ENCODE measurements at places on chromosomes 7 and 10.
A peak's percentile ranks its signal among the peaks of the same experiment; 100 is the strongest.

- DNase-seq, result peak; percentile 84
These were observed 43.7 kb downstream of the CPVL start for GRCh38 chr7:29102558-29103151.

- no peak for DNase-seq
These were observed 564.6 kb downstream of the GALNT17 start for GRCh38 chr7:71696511-71696910.

GRCh38 chr7:89837515-89837914 is 316.8 kb upstream of the STEAP1 start:
- DNase-seq, result no peak

- peak; percentile 39 for DNase-seq
These were observed 10.0 kb upstream of the EMX2 start for GRCh38 chr10:117532451-117533107.

GRCh38 chr10:13233358-13233757 is 816 bp downstream of the UCMA start:
- no peak for DNase-seq

GRCh38 chr10:84214612-84215235 is 10.6 kb downstream of the LRIT2 start:
- no peak for DNase-seq
